ENCODE measurements at places on chromosomes 5 and 9.

DNA sequence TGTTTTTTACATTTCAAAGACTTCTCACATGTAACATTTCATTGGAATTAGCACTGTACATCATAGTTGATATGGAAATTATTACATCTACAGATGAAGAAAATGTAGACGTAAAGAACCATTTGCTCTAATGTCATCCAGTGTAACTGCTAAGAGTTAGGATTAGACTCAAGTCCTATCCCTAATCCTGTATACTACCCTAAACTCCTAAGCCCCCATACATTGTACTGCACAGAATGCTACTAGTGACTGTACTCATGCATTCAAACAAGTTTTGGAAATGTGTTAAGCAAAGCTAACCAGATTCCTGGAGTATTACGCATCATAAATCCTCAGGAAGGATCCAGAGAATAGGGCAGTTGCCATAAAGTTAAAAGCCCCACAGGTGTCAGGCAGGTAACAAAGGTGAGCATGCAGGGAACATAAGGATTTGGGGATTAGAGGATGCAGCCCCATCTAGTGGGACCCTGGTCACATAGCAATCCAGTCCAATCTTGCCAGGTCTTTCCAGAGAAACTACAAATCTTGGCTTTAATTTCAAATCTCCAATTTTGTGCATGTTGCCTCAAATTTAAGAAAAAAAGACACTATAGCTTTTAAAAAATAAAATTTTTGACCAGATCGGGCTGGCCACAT is 32.0 kb downstream of the HAVCR1 start:
- no peak for DNase-seq

- DNase-seq = no peak
Observed at GRCh38 chr9:86634501-86634900, 280.3 kb upstream of the TUT7 start.

GRCh38 chr9:96391021-96391765 is 7.7 kb upstream of the SLC35D2 start:
- no peak for DNase-seq

- DNase-seq = no peak
Observed at GRCh38 chr9:104817437-104817836, 53.5 kb downstream of the NIPSNAP3B start.

- no peak for DNase-seq
Observed at GRCh38 chr5:92435781-92436180, 1052.7 kb upstream of the ARRDC3 start.

DNA sequence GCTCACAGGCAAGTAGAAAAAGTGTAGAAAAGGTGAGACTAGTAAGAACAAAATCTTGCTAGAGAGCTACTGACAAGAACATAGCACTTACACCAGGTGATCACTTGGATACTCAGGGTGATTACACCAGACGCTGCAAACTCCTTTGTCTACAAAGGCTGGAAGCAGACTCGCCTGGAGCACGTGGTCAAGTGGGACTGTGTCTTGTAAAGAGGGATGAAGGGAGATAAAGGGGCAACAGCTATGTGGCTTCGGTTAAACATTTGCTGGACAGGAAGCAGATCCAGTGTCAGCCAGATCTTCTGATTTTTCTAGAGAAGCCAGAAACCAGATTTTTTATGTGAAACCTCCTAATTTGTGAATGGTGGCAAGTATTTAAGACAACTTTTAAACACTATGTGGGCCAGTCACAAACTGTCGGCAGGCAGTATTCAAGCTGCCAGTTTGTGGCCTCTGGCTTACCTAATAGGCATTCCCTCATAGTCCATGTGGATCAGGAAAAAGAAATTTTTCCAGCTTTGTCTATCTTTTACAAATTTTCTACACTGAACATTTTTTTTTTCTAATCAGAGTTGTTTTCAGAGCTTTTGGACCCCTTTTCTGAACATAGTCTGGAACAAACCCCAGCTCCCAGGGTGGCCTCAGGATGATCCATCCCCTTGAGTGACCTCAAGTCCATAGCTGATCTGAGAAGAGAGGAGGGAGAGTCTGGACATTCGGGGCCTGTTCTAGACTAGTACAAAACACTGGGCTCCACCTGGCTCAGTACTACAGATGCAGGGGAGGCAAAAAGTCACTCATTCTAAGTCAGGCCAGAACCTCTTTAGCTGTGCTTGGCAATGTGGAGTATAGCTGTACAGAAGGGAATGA is 262.9 kb downstream of the ARRDC3 start:
- DNase-seq = no peak

DNA sequence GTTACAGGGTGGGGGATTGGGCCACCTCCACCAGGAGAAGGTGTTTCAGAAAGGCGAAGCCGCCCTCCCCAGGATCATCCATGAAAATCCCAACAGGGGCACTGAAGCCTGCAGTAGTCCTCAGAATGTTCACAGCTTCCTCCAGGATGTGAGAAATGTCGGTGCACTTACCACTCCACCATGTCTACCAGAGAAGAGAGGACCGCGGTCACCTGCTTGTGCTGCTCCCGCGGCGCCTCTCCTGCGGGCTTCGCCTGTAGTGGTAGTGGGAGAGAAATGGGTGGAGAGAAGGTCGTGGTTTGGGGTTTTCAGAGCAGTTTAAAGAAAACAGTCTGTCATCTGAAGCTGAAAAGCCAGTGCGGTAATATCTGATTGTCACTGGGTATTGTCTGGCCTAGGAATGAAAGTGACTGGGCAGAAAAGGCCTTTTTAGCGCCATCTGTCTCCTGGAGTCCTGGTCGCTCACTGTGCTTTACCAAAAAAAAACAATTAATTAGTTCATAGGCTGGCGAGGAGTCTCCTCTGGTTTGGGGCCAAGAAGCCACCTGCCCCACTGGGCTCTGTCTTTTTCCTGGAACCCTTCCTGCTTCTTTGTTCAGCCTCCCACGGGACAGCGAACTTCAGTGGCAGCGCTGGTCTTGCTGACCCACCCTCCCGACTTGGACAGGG is 23.0 kb upstream of the PPP1R26 start:
- DNase-seq = no peak

DNA sequence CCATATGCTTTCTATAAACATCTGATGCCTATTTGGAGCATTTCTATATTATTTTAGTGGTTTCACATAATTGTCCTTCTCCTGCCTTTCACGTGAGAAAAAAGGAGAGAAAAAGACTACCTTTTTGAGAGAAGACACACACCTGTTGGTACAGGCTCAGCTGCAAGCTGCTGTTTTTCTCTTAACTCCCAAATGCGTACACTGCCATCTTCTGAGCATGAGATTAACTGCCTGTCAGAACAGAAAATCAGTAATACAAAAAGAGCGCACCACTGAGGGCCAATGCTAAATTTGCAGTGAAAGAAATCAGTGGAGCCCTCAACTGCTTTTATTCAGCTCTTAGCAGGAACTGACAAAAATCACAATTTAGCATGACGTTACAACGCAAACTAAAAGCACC is 54.9 kb downstream of the WDR41 start:
- DNase-seq = peak; percentile 73

- DNase-seq = no peak
Observed at GRCh38 chr5:6759401-6759800, 46.2 kb downstream of the TENT4A start.

GRCh38 chr9:133238851-133239532 is 29.9 kb upstream of the OBP2B start:
- DNase-seq = peak; percentile 3

- no peak for DNase-seq
Observed at GRCh38 chr5:15620501-15620900, 120.5 kb downstream of the FBXL7 start.

DNA sequence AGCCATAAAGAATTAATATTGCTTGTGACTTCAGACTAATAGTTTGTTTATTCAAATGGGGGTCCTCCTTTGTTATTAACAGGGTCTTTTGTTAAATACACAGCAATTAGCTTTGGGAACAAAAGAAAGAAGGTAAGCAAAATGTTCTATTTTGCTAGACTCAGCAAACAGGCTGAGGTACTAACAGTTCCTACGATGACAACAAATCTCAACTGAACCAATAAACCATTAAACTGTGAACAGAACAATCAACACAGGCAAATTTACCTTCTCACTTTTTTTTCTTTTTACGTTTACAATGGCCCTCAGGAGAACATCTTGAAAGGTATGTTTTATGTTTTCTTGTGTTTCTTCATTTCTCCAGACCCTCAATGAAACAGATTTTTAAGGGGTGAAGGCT is 207.2 kb downstream of the NFIB start:
- DNase-seq = no peak

GRCh38 chr9:32635362-32635761 is at the start of gene TAF1L:
TSS of gene TAF1L (minus strand) at chr9:32635669. CDS start at chr9:32635579, 90 bp downstream.
- no peak for DNase-seq

- DNase-seq = no peak
Observed at GRCh38 chr9:137113385-137114159, 961 bp downstream of the DPP7 start.

DNA sequence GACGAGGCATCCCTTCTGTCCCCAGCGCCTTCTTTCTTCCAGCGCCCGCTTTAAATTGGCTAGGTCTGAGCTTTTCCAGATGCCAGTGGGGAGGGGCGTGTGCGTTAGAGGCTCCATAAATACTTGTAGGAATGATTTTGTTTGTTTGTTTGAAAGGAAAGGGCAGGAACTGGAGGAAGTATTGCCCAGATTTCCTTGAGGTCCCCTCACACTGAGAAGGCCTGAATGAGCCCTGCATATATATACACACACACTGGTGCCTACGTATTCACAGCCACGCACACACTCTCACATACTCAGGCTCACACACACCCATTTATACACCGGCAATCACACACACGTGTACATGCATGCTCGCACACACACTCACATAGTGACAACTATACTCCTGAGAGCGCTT is 1.0 kb upstream of the SLIT3 start:
- DNase-seq = no peak

DNA sequence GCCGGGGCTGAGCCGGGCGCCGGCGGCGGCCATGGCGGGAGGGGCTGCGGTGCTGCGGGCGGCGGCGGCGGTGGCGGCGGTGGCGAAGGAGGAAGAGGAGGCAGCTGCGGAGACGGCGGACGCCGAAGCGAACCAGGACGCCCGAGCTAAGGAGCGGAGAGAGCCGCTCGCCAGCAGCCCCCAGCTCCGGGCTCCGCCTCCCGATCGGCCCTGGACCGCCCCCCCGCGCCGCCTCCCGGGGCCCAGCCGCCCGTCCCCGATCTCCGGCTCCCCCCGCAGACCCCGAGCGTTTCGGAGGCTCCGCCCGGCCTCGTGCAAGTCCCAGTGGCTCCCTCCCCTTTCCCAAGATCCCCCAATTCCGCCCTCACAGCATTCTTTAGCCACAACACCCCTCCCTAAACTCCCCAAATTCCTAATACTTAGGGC is at the start of gene ASTN2:
TSS of gene ASTN2 (minus strand) at position 152 of the 426 bp plus-strand sequence. CDS start at position 33, 119 bp downstream.
- no peak for DNase-seq

- no peak for DNase-seq
Observed at GRCh38 chr9:19087106-19088000, 15.4 kb downstream of the HAUS6 start.

DNA sequence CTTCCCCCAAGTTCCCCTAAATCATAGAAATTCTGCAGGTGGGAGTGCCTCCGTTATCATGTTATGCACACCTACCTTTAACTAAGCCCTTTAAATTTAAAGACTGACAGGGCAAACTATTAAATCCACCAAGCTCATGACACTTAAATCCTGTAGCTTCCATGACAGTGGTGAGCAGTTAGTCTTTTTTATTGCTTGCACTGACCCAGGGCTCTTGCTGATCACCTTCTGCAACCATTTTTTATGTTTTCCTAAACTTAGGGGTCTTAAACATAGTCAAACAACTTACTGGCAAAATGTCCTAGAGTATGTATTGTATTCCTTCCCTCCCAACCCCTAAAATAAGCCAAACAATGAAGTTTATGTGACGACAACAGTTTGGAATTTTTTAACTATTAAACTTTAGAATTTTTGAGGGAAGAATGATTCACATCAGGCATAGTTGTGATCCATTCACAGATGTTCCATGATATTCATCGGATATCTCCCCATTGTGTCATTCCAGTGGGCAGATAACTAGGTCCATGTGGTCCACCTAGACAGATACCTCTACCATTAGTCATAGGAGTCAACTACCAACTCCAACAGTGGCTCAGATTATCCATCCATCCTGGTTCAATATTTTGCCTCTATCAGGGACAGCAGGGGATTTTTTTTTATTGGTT is 283.1 kb downstream of the ADAMTS6 start:
- no peak for DNase-seq

DNA sequence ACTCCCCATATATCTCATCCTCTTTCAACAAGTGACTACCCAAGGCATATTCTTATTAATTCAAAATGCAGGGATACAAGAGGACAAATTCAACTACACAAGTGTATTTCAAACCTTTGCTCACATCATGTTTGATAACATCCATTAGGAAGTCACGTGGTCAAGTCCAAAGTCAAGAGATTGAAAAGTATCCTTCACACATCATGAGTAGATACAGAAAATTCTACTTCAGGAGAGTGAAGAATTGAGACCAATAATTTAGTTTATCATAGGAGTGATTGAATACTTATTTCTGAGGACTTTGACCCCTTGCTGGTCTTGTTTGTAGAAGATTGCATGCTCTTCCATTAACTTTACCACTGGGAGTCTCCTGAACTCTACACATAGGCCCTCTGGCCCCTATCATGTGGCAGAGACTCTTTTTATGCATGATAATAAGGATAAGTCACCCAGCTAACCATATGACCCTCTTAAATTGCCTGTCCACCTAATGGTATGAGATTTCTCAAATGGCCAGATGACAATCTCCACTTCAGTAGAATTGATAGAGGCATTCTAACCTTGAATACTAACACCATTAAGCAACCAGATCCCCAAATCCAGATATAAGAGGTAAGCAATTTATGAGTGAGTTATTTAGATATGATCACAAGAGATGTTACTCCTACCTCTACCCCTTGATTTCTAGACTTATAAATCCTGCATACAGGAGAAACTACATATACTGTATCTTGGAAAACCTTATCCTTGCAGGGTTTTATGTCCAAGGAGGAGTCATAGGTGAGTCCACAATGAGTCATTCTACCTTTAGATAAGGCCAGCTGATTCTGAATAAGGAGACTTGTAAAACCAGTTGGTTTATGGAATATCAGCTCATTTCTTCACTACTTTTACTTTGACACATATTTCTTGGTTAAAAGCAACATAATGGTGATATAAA is 26.6 kb upstream of the SLC46A2 start:
- no peak for DNase-seq

- DNase-seq = no peak
Observed at GRCh38 chr5:173065155-173065554, 9.0 kb downstream of the CREBRF start.

DNA sequence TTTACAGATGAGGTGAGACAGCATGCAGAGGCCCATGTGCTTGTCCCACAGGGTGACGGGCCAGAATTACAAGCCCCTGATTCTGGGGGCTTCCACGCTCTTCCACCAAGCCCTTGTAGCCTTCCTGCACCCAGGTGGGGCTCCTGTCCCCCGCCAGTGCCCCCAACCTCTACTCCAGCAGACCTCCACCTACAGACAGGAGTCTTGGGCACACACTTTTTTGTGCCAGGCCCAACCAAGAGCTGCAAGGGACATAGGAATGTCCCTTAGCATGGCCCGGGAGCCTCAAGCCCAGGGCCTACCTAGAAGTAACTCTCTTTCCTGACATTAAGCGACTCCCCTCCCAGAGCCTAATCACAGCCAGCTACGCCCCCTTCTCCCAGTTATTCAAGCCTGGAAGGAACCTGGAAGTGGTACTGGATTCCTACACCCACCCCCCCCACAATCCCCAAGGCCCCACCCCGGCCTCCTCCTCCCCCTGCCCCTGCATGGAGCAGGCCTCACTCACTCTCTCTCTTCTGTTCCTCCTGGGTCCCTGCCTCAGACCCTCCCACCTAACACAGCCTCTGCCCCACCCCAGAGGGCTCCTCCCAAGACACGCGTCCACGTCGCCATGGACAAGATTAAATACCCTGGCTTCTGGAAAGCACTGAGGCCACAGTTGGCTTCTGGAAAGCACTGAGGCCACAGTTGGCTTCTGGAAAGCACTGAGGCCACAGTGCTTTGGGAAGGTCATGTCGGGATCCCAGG is 30.5 kb downstream of the ADAMTS2 start:
- DNase-seq = no peak
